ENCODE measurements at places on chromosomes 12 and 14.

DNA sequence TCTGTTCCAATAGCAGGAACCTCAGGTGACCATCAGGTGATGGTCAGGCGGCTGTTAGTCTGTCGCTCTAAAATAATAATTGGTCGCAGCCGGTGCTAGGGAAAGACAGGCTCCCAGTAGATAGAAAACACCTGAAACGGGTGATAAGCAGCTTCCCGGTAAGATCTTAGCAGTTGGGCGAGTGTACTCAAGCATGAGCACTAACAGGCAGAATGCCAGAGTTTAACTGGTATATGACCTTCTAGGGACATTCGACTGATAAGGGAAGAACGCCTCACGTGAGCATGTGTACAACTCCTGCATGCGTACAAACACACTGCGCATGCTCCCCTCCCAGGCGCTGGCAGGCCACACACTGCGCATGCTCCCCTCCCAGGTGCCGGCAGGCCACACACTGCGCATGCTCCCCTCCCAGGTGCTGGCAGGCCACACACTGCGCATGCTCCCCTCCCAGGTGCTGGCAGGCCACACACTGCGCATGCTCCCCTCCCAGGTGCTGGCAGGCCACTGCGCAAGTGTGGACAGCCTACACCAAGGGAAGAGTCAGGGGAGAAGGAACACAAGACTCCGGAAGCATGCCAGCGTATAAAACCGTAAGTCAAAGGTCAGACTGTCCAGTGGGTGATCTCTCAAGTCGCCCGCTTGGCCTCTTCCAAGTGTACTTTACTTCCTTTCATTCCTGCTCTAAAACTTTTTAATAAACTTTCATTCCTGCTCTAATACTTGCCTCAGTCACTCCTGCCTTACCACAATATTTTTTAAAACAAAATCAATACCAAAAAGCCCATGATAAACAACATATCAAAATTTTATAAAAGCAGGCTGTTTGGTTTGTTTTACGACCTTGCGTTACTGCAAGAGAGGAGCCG lies 24.5 kb downstream of the GPRC5D start:
- DNase-seq: peak; percentile 90

DNA sequence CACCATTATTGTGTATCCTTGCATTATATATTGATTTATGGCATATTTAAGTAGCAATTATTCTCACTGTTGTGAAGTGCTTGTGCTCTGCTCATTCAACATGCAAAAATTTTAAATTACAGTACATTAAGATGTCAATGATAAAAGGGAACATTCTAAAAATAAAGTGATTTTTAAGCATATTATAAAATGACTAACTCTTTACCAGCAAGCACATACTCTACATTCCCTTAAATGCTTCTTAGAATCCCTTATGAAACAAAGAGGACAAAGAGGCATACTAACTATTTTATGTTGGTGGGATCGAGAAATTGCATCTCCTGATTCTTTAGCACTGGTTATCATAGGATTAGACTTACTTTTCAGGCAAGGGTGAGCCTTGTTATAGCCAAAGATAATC lies 46.6 kb upstream of the ZDHHC17 start:
- DNase-seq: no peak

- peak; percentile 52 for DNase-seq
Measured at GRCh38 chr12:27383429-27384260, 51.0 kb downstream of the BMAL2 start.

GRCh38 chr12:92070864-92071445 lies 74.7 kb downstream of the BTG1 start:
- no peak for DNase-seq

GRCh38 chr12:124847113-124848074 lies 16.3 kb downstream of the SCARB1 start:
- no peak for DNase-seq

DNA sequence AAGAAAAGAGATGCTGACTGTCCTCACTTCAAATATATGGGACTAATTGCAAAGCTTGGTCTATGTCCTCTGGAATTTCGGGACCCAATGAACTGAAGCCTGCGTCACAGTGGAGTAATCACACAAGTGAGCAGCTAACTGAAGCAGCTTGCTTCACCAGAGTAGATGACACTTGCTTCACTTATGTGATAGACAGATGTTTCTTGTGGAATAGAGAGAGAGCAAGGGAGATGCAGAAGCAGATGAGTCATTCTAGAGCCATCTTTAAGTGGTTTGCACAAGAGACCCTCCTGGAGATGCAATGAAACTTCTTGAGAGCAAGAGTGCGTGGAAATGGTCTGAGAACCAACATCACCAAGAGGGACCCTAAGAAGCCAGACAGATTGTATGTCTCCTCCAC lies 1537.1 kb upstream of the FLRT2 start:
- no peak for DNase-seq

- DNase-seq: no peak
Measured at GRCh38 chr14:75439989-75440388, 12.2 kb downstream of the JDP2 start.

DNA sequence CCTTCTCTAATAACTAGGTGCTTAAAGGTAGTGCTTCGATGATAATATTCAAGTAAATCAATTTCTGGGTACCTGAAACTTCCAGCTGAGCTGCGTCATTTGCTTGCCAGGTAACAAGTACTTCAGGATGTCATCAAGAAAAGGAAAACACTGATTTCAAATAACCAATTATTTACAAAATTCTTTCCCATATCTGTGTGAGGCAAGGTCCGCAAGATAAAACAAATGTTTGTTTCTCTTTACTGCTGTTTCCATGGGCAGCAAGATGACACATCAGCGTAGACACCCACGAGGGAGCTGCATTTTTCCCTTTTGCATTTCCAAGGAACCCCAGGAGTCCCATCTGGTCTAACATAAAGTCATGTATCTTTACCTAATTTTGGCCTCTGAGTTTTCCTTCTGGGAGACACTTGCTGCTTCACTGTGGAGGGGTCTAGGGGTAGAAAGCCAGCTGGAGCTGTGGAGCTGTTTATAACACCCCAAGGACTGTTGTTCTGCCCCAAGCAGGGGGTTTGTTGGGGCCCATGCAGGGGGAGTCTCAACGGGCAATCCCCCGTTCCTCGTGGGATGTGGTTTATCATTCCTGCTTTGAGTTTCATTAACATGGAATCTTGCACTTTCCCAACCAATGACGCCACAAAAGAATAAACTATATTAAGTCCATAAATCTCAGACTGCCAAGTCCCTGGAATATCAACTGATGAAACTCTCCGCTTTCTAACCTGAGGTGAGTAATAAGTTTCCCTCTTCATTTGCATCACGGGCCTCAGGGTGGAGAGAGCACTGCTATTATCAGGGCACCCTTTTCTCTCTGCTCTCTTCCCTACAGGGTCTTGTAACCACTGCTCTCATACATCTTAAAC lies 112.8 kb upstream of the PELI2 start:
- DNase-seq: no peak

- DNase-seq: no peak
Measured at GRCh38 chr14:75267141-75267721, 11.4 kb upstream of the FOS start.

DNA sequence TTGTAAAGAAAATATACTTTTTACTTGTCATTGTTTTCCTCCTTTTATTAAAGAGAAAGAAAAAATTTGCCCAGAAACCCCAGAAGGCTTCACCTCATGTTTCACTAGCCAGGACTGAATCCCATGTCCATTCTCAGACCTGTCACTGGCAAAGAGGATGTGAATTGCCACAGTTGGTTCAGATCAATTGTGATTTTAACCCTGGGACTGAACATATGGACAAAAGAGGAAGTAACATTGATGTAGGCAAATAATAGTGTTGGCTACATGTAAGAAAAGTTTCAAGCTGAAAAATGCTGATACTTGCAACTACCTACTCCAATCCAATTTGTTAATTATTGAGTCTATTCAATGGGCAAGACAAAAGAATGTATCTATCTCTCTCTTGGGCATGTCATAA lies 8.6 kb upstream of the CCDC196 start:
- DNase-seq: no peak

- DNase-seq: no peak
Measured at GRCh38 chr12:90519285-90519684, 435.7 kb downstream of the CCER1 start.

GRCh38 chr12:76247026-76247646 lies 101.1 kb downstream of the BBS10 start:
- no peak for DNase-seq

DNA sequence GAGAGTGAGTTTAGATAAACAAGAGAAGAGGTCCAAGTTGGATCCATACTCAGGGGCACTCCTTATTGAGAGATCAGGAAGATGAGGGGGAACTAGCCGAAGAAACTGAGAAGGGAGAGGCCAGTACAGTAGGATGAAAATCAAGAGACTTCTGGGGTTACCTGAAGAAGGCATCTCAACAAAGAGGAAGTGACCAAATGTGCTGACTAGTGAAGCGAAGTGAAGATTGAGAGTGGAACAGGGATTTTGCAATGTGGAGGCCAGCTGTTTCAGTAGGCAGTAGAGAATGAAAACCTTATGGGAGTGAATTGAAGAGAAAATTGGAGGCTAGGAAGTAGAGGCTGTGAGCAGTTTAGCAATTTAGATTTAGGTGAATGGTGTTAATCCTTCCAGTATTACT lies 153.0 kb downstream of the SYNE2 start:
- no peak for DNase-seq

- DNase-seq: peak; percentile 36
Measured at GRCh38 chr14:34699873-34700621, 14.3 kb downstream of the CFL2 start.

DNA sequence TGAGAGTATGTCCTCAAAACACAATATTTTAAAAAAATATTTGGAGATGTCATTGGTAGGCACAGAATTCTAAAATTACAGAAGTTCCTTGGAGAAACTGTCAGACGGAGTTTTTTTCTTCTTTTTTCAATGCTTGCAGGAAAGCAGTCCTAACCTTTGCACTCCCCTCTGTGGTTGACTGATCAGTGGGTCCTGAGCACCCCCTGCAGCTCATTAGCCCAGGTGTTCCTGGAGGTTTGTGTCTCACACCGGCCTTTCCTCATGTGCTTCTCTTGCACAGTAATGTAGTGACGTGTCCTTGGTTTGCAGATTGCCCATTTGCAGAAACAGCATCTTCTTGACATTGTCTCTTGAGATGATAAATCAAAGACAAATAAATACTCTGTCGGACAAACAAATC lies 513.0 kb downstream of the TMEM121 start:
- DNase-seq: peak; percentile 7

DNA sequence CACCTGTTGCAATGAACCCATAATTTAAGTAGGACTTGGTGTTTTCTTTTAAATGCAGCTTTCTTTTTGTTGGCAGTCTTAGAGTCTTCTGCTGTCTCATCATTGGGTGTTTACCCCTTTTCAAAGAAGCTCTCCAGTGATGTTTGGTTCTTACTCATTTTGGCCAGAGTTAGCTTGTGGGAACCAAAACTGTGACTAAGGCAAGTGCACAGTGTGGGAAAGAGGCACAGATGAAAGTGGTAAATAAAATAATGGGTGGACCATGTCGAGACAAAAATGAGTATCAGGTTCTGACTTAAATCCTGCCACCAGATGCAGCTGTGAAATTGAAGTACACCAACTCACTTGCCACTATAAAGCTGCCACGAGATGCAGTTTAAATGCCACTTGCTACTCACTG lies 615.4 kb upstream of the MIS18BP1 start:
- DNase-seq: no peak

GRCh38 chr12:21292111-21292510 lies 42.6 kb downstream of the SLCO1A2 start:
- DNase-seq: no peak

- no peak for DNase-seq
Measured at GRCh38 chr12:1878214-1878613, 40.2 kb downstream of the CACNA2D4 start.

DNA sequence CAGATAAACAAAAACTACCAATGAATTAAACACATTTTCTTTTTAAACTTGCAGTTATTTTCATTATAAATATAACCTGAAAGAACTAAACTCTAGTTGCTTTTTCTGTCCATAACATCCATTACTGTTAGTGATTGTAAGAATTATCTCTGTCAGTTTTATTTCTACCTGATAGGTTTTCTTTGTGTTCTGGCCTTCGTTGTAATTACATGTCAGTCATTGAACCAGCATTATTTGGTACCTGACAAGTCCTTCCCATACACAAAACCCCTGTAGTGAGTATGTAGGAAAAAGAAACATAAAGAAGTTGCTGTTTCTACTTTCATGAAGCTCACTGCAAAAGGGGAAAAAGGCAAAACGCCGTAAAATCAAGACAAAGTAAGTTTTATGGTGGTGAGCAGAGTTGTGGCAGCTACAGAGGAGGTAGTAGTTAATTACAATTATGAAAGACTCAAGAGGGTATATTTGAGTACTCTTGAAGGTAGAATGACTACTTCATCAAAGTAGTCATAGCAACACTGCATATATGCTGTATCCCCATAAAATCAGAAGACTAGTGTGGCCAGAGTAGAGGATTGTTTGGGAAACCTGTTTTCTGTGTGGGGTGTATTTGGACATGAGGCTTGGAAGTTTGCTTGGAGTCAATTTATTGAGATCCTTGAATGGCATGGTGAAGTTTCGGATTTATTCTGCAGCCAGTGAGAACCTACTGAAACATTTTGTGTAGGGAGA lies 102.8 kb downstream of the SLC5A8 start:
- no peak for DNase-seq

DNA sequence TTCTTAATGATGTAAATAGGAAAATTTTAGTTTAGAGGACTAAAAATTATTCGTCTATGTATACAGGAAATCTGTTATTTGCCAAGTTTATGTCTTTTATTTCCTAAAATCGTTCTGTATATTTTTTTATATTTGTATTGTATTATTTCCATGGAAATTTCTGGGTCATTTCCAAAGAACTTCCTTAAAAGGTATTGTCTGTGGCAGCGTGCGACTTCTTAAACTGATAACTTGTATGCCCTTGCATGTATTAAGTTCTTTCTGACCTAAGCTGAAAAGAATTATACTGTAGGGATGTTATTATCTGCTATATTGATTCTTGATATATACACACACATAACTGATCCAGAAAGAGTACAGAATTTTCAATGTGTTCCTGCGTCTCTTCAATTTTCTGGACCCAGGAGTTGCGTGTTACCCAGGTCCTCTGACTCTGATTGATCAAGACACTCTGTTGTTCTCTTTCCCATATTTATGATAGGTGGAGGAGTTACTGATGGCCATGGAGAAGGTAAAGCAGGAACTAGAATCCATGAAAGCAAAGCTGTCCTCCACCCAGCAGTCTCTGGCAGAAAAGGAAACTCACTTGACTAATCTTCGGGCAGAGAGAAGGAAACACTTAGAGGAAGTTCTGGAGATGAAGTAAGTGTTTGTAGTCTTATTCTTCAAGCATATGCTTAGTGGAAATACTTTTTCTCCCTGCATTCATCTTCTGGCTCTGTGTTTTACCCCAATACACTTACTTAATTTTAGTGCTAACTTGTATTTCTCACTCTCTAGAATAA lies 298.5 kb downstream of the ERC1 start:
- DNase-seq: no peak

GRCh38 chr14:72060917-72061316 lies 128.7 kb downstream of the RGS6 start:
- no peak for DNase-seq

GRCh38 chr12:55930771-55931316 lies at the start of gene DGKA:
Gene DGKA (plus strand): TSS chr12:55931162. CDS start chr12:55936504, 5,342 bp downstream.
- peak; percentile 40 for DNase-seq

Data from NCI-H1930 (cell line).